ENCODE measurements at places on chromosomes 2 and 18. TPM values are rescaled to one million over a fixed set of nuclear protein-coding genes. Genes with fewer than 3 reads are reported as not detected.

The GPAT2 gene
- 28.2 TPM for total RNA-seq

The TUBA3D gene
- not detected for total RNA-seq

DNA sequence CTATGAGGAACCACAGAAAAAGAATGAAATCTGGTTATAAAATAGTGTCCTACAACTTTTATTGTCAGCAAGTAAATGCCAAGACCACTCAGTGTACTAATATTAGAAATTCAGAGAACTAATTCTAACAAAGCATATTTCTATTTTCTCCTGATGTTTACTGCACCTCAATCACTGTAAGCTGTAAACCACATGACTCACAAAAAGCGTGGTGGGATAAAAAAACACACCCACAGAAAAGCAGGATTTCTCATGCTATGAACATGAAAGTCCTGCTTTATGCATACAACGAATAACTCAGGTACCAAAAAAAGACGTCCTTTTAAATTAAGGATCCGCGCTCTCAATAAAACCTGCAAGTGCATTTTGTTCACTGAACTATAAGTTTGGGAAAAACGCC lies 797 bp downstream of the TXNL4A start:
- ATAC-seq = no peak

GRCh38 chr2:34266908-34267697 lies 668.0 kb upstream of the FAM98A start:
- ATAC-seq = peak; percentile 59
